ENCODE measurements at places on chromosomes 2 and 18.

- H3K4me3 ChIP-seq, result no peak overlapping the region
- H3K4me1 ChIP-seq, result no peaks in the 10 kb centered on the region
- H3K36me3 ChIP-seq, result no peaks in the 10 kb centered on the region
- no peak for DNase-seq
These were observed 9.3 kb upstream of the LRRC30 start for GRCh38 chr18:7221424-7222155.

DNA sequence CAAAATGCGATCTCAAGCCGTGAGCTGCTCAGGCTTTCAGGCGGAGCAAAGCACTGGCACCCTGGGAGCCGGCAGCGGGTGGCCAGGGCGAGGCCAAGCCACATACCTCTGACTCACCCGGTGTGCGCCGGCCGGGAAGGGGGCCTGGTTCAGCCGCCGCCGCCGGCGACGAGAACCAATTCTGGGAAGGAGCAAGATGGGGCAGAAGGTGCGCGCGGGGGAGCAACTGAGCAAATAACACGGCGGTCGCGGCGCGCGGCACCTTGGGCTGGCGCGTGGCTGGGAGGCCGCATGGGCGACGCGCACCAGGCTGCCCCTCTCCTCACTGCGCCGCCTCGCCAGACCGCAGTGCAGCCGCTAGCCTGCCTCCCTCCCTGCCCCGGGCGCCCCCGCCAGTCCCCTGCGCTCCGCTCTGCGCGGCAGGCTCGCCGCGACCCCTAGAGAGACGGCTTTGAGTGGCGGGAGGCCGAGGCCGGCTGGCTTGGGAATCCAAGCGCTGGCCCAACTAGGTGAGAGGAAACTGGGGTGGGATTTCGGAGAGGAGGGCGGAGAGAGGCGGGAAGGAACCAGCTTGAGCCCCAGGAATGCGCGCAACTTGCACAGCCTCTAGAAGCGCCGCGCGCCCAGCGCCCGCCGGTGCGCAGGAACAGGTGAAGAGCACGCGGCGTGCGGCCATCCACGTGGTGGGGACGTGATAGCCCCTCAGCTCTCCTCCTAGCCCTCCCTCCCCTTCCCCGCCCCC is 3.2 kb downstream of the NRP2 start:
- peaks cover 30% of the 10 kb centered on the region for H3K27me3 ChIP-seq
- H3K27ac ChIP-seq, result no peak overlapping the region
- no peaks in the 10 kb centered on the region for H3K4me1 ChIP-seq
- no peak overlapping the region for H3K4me3 ChIP-seq
- no peak for DNase-seq

GRCh38 chr2:165587335-165587938 is 117.9 kb downstream of the CSRNP3 start:
- H3K27ac ChIP-seq, result no peak overlapping the region
- H3K36me3 ChIP-seq, result no peaks in the 10 kb centered on the region
- no peaks in the 10 kb centered on the region for H3K27me3 ChIP-seq
- no peaks in the 10 kb centered on the region for H3K4me1 ChIP-seq
- no peak for DNase-seq
- H3K4me3 ChIP-seq, result no peak overlapping the region

- H3K4me3 ChIP-seq, result no peak overlapping the region
- H3K27me3 ChIP-seq, result no peaks in the 10 kb centered on the region
- H3K36me3 ChIP-seq, result no peaks in the 10 kb centered on the region
- no peak overlapping the region for H3K27ac ChIP-seq
These were observed 9.4 kb downstream of the NEU2 start for GRCh38 chr2:233041722-233042323.

Measured in CD8-positive, alpha-beta memory T cell (primary cell).